ENCODE measurements at places on chromosomes 4 and X.

GRCh38 chrX:101658661-101659491 lies 774 bp downstream of the ARMCX2 start:
- peak; percentile 18 for DNase-seq

DNA sequence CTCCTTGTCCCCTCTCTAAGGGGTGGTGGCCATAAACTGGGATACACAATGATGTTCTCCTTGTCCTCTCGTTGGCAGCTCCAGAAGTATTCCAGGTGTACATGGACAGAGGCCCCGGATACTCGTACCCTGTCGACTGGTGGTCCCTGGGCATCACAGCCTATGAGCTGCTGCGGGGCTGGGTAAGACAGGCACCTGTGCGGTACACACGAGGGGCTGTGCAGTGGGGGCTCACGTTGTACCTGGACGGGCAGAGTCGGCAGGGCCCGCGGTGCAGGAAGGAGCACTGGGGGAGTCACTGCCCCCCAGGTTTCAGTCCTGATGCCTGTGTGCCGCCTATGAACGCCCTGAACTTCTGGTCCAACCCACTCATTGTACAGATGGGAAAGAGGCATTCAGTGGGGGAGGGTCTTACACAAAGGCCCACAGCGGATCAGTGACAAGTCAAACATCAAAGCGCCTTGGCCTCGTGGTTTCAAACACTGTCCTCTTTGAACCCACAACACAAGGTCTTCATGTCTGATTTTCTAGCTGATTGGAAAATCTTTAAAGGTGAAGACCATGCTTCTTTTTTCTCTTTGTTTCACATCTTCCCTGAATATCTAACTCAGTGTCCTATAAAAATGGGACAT lies 261.6 kb downstream of the EVC2 start:
- no peak for DNase-seq

GRCh38 chr4:14064984-14065383 lies 437.5 kb upstream of the BOD1L1 start:
- DNase-seq = no peak

DNA sequence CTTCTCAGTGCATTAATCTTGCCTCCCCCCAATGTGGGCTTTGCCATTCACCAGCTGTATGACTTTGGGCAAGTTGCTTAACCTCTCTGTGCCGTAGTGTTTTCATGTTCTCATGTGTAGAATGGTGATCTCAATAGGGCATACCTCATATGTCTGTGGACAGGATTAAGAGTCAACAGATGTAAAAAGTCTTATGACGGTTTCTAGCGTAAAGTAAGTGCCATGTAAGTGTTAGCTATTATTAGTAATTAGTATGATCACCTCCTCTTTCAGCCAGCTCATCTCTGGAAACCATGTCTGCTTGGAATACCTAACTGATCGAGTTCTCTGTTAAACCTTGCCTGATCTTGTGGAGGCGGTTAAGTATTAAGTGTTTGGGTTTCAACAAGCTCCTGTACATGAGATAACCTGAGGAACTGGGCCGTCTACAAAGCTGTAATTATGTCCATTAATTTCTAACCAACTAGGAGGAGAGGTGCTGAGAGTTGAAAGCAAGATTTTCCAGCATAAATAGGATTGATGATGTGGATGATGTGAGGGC lies 66.3 kb downstream of the TSC22D3 start:
- DNase-seq = no peak

- no peak for DNase-seq
Measured at GRCh38 chrX:121641560-121641959, 594.1 kb downstream of the GLUD2 start.

GRCh38 chr4:84750260-84750959 lies 167.5 kb downstream of the CDS1 start:
- DNase-seq = no peak

GRCh38 chr4:78749972-78750727 lies 26.0 kb upstream of the BMP2K start:
- no peak for DNase-seq

DNA sequence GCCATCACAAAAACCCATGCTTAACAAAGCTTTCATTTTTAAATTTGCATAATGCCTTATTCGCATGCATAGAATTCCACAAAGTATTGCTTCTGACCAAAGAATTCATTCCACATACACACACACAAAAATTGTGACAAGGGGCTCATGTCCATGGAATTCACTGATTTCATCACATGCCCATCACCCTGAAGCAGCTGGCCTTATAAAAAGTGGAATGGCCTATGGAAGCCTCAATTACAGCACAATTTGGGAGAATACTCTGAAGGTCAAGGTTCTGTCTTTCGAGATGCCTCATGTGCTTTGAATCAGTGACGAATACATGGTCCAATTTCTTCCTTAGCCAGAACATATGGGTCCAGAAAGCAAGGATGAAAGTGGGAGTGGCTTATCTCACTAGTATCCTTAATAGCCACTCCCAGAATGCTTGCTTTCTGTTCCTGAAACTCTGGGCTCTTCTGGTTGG lies 165.7 kb downstream of the KDR start:
- no peak for DNase-seq

DNA sequence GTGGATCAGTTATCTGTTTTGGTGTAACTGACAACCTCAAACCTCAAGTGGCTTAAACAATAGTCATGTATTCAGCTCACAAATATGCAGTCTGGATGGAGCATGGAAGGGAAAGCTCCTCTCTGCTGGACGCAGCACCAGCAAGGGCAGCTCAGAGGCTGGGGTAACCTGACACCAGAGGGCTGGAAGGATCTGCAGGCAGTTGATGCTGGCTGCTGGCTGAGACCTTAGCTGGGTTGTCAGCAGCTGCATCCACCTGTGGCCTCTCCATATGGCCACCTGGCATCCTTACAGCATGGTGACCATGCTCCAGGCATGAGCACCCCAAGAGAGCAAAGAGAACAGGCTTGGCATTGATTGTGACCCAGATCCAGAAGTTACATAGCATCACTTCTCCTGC lies 46.7 kb downstream of the ENPP6 start:
- DNase-seq = no peak

- DNase-seq = no peak
Measured at GRCh38 chr4:124903995-124904722, 191.6 kb upstream of the ANKRD50 start.

GRCh38 chr4:140251571-140251970 lies 97.6 kb upstream of the MAML3 start:
- DNase-seq = no peak

DNA sequence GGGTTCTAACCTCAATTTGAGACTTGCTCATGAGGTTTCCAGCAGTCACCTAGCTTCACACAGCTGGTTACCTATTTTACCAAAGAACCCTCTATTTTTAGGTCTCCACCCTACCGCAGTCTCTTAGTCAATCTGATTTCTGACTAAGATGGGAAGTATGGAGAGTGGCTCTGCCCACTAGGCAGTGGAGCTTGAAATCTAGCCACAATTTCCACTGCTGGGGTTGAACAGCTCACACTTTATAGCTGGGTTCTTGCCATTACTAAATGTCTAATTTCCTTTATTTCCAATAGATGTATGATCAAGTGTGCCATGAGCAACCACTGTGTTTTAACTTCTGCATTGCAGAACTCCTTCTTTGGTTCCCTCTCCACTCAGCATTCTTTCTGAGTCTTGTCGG lies 43.1 kb downstream of the GASK1B start:
- no peak for DNase-seq

GRCh38 chrX:130267956-130268448 lies 697 bp downstream of the ZNF280C start:
- DNase-seq = no peak

DNA sequence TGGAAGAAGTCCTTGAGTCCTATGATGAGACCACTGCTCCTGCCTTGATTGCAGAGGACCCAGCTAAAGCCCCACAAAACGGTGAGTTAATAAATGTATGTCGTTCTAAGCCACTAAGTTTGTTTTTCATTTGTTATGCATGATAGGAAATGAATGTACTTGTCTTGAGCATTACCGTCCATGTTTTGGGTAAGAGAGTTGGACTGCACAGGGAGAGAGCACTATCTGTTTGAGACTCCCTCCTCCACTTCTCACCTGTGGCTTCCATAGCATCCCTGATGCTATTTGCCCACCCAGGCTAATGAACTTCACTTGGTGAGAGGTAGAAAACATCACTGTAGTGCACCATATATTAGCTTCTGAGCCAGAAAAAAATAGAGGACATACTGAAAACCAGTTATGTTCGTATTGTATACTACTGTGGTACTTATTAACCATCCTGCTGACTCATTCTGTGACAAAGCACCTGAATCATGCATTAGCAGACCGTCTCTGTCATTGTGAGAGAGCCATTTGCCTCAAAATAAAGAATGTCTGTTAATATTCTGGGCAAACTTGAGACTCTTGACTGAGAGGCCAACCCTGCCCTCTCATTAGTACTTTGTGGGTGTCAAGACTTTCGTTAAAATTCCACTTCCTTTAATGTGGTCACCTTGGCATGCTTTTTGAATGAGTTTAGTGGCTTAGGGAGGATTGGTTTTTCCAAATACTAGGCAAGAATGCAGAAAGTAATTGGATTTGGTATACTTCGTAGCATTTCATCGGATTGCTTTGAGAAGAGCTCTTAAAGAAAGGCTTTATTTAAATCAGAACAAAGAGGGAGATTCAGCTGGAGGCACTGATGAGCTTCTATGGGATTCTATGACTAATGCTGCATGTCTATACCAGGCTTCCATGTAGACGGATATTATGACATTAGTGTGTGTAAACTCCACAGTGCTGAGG lies 99.3 kb upstream of the GRPR start:
- DNase-seq = no peak

DNA sequence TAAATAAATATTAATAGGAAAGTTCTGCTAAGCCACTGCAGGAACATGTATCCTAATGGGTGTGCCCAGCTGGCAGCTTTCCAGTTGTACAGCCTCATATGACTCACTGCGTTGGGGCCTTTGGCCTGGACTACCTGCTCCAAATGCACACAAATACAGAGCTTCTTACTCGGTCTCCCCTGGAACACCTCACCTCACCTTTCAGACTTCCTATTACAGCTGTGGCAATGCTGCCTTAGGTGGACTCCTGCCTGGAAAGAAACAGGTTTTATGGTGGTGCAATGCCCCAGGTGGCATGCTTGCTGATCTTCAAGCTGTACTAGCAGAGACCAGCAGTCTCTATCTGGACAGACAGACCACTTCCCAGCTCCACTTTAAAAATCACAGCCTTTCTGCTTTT lies 85.7 kb upstream of the EXOC1L start:
- DNase-seq = no peak

DNA sequence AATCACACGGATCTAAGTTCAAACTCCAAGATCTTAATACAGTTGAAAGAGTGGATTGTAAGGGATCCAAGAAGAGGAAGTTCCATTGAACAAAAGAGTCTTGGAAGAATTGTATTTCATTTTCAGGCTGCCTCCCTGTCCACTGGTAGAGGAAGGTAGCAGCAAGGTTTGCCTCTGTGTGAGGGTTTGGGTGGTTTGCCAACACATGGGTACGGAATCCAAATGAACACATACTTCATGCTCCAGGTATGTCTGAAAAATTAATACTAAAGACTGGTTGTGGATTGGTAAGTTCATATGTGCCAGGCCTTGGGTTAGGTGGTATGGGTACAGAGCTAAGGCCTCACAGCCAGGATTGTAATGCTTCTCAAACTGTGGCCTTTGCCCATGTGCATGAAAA lies 523.6 kb upstream of the BOD1L1 start:
- DNase-seq = no peak

GRCh38 chr4:40264497-40264896 lies 67.7 kb downstream of the RHOH start:
- no peak for DNase-seq

- no peak for DNase-seq
Measured at GRCh38 chr4:147848634-147849033, 116.7 kb downstream of the ARHGAP10 start.
